Activated CD8-positive, alpha-beta memory T cell treated with anti-CD3 and anti-CD28 coated beads for 1 hour (primary cell): ENCODE measurements at places on chromosomes 4 and X.

GRCh38 chr4:53941331-53941730, 123.1 kb downstream of the CHIC2 start:
- no peak for DNase-seq

GRCh38 chrX:40282946-40283660, 185.3 kb upstream of the BCOR start:
- DNase-seq: no peak

DNA sequence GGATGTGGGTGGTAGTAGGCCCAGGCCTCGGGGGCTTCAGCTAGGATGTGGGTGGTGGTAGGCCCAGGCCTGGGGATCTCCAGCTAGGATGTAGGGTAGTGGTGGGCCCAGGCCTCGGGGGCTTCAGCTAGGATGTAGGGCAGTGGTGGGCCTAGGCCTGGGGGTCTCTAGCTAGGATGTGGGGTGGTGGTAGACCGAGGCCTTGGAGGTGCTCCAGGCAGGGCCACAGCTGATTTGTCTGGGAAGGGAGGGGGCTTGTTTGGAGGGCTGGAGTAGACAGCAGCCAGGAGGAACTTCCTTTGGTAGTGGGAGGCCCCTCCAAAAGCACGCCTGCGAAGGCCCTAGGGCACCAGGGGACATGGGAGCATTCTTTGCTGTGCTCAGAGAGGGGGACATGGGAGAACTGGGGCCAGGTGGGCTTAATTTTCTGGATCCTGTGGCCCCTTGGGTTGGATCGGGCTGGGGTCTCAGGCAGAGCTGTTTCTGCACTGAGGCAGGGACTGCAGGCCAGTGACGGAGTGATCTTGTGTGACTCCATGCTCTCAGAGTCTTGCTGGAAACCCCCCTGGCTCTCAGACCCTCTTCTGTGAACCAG, 3.3 kb upstream of the SPON2 start:
- DNase-seq: no peak

DNA sequence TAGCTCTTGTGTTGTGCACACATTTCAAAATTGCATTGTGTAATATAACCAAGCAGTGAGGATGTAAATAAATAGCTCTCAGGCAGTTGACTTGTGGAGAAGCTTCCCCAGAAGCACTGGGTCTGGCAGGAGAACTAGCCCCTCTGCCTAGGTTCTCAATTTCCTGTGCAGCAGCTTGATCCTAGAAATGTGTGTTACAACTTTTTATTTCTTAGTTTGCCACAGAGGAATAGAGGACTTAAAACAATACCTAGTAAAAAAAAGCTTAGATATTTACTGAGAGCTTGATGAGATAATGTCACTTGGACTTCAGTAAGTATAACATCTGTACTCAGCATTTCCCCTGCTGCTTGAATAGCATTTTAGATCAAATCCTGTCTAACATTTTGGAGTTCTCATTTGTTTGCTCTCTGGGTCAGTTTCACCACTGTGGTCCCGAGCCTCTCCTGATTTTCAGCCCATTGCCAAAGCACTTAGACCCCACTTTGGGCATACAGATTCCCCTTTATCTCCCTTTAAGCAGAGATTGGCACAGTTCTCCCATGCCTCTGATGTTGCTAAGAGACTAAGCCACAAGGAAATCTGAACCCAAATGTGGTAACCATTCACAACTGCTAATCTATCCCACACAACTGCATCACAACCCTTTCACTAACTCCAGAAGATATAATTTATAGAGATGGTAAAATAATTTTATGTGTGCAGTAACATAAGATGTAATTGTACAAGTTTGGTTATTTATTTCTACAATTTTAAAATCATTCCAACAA, 98.2 kb upstream of the NRK start:
- no peak for DNase-seq

DNA sequence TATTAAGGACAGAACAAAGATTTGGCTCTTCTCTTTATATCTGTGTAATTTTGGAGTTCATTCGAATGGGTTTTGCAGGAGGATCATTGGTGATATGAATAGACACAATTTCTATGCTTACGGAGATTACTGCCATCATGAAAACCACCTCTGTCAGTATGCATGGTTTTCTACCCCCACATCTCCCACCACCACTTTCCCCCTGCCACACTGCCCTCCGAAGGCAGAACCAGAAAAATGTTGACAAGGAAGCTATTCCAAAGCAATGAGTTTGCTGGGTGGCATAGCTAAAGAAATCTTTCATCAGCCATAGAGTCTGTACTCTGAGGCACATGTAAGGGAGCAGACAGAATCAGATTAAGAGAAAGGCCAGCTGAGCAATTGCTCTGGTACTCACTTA, 567.3 kb upstream of the ACTRT1 start:
- DNase-seq: no peak

- DNase-seq: no peak
Measured at GRCh38 chr4:183355405-183355804, 33.2 kb upstream of the CLDN24 start.

GRCh38 chr4:19924761-19925160, 326.9 kb upstream of the SLIT2 start:
- DNase-seq: no peak

DNA sequence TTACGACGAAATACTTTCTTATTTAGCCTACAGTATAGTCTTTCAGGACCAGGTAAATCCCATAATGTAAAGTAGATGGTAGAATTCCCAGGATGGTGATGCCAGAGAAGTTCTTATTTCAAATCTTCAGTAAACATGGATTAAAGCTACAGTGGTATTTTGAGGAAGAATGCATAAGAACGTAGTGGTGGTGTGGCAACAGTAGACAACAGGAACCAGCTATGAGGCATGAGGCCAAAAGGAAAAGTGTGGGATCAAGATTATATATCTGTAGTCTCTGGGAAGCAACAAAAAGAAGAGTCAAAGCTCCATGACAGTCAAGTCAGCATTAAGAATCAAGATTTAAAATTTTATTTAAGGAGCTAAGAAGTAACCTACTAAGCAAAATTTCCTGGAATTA, 60.2 kb downstream of the METTL14 start:
- no peak for DNase-seq

GRCh38 chr4:143357161-143357845, 20.6 kb downstream of the GAB1 start:
- DNase-seq: no peak

GRCh38 chr4:1819284-1819683, 26.2 kb downstream of the FGFR3 start:
- DNase-seq: no peak

- DNase-seq: no peak
Measured at GRCh38 chrX:10922159-10922558, 189.0 kb upstream of the HCCS start.

- DNase-seq: no peak
Measured at GRCh38 chr4:108828620-108829019, 65.8 kb upstream of the ETNPPL start.

- DNase-seq: no peak
Measured at GRCh38 chr4:56048383-56048701, 99.6 kb downstream of the CEP135 start.

- no peak for DNase-seq
Measured at GRCh38 chr4:106993827-106994226, 42.3 kb downstream of the DKK2 start.

DNA sequence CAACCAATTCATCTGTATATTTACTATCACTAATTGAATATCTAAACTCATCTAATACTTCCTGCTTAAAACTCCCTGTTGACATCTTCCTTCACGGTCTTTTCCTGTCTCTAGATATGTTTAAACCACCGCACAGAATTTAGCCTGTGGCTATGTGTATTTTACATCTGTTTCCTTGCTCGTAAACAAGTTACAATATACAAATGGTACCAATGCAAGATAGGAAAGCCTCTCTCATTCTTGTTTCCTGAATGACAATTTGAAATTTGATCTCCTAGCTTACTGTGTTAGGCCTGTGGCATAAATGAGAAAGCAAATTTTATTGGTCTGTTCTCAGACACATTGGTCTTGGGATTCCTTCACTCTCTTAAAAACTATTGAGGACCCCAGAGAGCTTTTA, 89.7 kb upstream of the PCDH7 start:
- no peak for DNase-seq

GRCh38 chrX:15430584-15430983, 46.4 kb upstream of the VEGFD start:
- no peak for DNase-seq

GRCh38 chr4:129371926-129372325, 276.0 kb downstream of the C4orf33 start:
- no peak for DNase-seq

DNA sequence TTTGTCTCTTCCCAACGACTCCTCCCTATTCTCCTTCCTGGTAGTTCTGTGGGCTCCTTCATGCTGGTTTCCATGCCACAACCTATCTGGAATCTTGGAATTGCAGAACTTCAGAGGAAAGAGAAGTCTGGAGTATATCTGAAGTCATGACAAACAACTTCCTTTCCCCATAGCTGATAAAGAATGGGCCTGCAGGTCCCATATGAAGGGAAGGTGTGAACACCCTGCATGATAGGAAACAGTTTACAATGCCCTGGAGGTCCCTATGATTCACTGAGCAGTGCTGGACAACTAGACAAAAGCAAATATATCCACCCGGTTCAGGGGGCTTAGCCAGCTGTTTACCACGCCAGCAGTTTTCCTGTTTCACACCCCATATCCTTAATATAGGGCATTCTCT, 19.4 kb downstream of the FAM9C start:
- DNase-seq: no peak

GRCh38 chr4:53863158-53863557, 201.2 kb downstream of the CHIC2 start:
- no peak for DNase-seq

DNA sequence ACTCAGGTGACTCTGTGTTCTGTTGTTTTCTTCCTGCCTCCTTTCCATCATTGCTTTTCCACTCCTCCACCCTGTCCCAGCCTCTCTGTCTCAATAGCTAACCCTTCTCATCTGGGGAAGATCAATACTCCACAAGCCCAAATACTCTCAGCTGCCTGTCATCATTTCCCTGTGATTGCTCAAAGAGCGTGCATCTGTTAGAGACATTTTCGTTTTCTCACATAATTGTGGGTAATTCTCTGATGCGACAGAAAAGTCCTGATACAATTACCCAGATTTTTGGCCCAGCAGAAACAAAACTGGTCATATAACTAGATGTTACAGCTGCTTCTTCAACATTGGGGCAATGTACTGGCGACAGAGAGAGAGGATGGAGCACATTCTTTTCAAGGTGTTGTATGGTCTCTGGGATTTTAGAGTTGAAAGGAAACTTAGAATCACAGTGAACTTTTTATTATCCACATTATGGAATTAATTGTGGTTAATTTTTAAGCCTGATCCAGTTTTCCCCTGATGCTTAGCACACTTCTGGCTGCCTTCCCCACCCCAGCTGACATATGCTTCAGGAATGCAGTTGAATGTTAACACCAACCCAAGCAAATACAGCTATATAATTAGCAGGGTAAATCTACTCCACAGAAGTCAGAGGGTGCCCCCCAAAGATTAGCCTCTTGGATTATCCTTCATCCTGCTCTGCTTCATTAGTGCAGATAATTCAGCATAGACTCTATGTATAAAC, 171.4 kb upstream of the ANXA3 start:
- no peak for DNase-seq

GRCh38 chr4:121675715-121676114, 21.1 kb downstream of the ANXA5 start:
- no peak for DNase-seq

GRCh38 chr4:177405508-177405907, 36.7 kb downstream of the AGA start:
- no peak for DNase-seq

- DNase-seq: no peak
Measured at GRCh38 chr4:55568905-55569504, 22.3 kb upstream of the CLOCK start.

DNA sequence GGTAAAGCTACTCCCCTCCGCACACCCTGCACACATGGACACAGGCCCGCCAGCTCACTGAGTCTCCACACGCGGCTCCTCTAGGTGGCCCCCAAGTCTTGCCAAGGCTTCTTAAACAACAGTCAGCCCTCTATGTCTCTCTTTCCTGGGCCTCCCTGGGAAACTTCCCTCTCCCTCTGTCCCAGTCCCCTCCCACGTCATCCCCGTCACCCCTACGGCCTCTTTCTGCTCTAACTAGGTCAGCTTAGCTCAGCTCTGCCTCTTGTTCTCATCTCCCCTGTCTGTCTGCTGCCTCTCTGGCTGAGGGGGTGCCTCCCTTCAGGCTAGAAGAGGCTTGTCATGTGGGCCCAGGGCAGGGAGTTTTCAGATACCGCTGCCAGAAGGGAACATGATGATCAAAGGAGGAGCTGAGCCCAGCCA, 38.8 kb downstream of the SEPTIN6 start:
- DNase-seq: no peak

DNA sequence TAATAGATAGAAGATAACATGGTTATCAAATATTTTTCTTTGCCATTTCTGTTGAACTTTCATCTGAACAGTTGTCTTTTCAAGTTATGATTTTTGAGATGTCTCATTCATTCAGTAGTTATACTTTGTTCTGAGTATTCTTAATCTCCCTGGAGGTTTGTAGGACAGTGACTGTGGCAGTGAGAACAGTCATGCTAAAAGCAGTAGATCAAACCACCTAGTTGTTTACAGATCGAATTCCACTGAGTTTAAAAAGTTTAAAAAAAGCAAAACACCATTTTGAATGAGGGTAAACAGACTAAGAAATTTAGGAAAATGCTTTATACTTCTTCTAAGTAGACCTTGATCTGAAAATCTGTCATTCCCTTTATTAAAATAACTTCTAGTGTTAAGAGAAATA, 107.2 kb downstream of the CEP135 start:
- DNase-seq: no peak

GRCh38 chr4:109648266-109648996, 54.8 kb downstream of the CASP6 start:
- DNase-seq: no peak

DNA sequence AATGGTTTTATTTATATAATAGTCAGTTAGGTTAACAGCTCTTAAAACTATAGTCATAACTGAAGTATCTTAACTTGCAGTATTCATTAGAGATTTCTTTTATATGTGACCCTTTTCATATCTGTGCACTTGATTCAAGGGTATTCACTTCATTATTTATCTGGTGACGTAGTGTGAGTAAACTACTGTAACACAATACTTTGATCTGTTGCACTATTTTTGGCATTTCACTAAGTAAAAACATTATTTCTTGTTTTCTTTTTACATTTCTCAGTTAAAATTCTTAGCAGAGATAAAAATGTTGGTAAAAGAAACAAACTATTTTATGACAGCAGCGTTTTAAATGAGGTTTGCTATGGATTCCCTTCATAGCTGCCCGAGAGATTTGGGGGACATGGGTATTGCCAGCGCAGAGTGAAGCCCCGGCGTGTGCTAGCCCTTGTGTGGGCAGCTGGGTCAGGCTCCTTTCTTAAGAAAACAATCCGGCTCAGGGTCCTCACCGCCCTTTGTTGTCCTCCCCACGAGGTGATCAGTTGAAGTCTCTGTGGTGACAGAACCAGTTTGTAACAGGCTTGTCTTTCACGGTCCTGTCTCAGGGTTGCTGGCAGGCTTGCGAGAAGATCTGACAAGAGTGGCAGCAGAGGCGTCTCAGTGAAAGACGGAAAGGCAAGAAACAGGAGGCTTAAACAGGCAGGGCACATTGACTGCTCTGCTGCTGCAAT, 293.4 kb downstream of the BMPR1B start:
- no peak for DNase-seq

DNA sequence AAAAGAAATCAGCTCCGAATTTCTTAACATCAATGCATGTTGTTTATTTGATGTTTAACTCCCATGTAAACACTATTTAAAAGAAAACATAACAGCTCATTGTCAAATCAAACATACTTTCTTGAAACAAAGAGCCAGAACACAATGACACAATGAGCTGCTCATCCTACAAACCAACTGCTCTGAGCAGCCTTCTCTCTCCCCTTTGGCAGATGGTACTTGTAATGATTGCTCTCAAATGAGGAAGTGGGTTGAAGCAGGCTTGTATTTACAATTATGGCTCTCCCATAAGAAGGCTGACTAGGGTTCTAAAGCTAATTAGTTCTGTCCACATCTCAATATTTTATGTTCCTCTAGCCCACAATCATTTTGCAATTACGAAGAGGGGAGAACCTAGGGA, 637.8 kb upstream of the ADGRL3 start:
- no peak for DNase-seq
